NCI-H1417 treated with DMSO at 0.1 percent for 48 hours (cell line): ENCODE measurements at places on chromosomes 6 and 20.

GRCh38 chr20:61579908-61580307, 327.8 kb downstream of the CDH4 start:
- DNase-seq = no peak

- DNase-seq = no peak
Observed at GRCh38 chr6:30061858-30062458, 893 bp downstream of the POLR1H start.

- DNase-seq = no peak
Observed at GRCh38 chr6:31035862-31036497, 25.7 kb downstream of the MUC22 start.

DNA sequence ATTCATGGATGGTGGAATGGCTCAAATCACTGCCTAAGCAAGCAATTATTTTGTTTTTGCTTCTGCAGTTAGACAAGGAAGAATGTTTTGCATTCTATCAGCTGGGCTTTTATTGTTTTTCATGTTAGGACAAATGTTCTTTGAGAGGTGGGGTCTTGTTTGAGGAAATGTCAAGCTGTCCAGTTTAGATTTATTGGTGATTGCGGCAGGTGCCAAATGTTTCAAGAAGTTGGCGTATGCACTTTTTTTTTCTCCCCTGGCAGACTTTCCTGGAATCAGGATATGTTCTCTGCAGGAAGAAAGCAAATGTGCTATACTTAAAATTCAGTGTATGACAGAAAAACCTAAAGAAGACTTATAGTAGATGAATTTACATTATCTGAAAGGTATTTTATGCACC, 81.0 kb upstream of the JAG1 start:
- DNase-seq = no peak

GRCh38 chr20:35988910-35989463, 20.6 kb downstream of the CNBD2 start:
- no peak for DNase-seq

DNA sequence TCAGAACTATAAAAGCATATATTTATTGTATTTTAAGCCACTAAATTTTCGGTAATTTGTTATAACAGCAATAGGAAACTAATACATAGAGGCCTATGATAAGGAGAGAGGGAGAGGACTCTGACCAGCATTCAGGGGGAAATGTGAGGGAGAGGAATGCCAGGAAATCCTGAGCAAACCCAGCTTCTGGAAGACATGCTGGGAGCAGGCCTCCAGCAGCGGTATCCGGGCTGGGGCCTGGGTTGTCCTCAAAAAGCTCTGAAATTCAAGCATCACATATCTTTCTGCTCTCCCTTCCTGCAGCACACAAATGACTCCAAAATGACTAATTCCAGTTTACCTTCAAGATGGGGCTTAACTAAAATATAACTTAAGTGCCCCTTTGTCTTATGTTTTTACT, 33.4 kb upstream of the RIMS1 start:
- DNase-seq = no peak

DNA sequence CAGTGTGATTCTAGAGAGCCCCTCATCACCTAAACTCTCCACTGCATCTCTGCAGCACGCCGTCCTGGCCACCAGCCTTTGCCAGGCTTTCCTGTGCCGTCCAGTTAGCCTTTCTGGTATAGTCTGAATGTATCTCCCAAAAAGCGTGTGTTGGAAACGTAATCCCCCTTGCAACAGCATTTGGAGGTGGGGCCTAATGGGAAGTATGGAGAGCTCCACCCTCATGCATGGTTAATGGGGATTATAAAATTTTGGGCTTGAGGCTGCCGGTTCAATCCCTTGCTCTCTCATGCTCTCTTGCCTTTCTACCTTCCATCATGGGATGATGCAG, 53.4 kb downstream of the NEDD9 start:
- DNase-seq = no peak
